Stimulated activated CD4-positive, alpha-beta T cell treated with anti-CD3 and anti-CD28 coated beads, Interleukin-12 subunit alpha, Interleukin-12 subunit beta, amount 100 ng/mL, for 24 hours (primary cell): ENCODE measurements at places on chromosomes 6 and 20.

DNA sequence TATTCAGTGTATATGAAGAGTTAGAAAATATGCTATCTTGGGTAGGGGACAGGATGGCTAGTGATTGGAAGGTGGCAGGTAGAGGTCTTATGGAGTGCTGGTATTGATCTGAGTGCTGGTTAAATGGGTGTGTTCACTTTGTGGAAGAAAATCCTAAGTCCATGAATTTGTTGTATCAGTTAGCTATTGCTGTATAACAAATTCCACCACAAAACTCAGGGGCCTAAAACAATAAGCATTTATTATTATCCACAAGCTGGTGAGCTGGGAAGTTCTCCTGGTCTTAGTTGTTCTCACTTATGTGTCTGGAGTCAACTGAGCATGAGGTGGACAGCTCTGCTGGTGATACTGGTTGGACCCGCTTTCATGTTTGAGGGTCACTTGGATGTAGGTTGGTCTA, 212.2 kb upstream of the PLCB4 start:
- no peak for DNase-seq

DNA sequence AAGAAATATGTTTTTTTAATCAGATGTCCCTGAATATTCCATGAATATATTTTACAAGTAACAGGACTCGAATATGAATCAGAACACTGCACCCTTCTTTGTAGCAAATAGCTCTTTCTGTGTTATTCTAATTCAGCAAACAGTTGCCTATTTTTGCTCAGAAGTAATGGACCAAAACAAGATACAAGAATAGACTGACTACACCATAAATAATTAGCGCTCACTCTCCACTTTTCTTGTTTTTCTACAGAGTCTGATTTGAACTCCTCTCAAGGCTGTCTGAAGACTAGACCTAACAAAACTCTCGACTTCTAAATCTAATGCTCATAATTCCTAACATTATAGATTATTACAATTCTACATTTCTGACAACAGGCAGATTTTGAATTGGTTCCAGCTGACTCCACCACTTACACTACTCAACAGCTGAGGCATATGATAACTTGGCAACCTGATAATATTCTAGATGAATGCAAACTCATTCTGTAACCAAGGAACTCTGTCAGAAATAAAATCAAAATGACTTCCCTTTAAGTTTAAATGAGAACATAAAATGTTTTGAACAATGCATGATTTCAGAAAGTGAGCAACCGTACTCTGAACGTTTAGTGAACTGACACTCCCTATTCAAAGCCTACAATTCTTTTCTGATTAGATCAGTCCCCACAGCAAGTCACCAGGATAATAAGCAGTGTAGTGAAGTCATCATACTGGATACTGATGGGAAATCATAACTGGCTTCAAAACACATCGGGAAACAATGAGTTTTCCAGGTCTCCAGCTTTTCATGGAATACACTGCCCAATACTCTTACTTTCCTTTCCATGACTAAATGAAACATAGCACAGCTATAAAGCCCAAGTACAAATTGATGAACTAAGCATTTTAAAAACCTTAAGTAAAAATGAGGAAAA, 114.2 kb upstream of the BEND6 start:
- DNase-seq, result no peak

DNA sequence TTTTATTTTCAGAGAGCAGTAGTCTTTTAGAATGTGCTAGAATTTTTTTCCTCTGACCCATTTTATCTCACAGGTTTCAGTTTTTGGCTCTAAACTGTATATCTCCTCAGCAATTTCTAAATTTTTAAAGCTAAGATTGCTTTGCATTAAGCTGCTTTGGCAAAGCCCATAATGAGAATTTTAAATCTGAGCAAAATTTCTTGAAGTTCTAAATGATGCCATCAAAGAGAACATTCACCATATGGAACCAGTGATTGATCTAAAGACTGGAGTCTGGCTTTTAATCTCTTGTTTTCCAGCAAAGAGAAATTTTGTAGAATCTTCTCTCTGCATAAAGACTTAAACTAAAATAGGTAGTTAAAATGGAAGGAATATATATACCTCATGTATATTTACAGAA, 313.6 kb downstream of the TBC1D32 start:
- no peak for DNase-seq

DNA sequence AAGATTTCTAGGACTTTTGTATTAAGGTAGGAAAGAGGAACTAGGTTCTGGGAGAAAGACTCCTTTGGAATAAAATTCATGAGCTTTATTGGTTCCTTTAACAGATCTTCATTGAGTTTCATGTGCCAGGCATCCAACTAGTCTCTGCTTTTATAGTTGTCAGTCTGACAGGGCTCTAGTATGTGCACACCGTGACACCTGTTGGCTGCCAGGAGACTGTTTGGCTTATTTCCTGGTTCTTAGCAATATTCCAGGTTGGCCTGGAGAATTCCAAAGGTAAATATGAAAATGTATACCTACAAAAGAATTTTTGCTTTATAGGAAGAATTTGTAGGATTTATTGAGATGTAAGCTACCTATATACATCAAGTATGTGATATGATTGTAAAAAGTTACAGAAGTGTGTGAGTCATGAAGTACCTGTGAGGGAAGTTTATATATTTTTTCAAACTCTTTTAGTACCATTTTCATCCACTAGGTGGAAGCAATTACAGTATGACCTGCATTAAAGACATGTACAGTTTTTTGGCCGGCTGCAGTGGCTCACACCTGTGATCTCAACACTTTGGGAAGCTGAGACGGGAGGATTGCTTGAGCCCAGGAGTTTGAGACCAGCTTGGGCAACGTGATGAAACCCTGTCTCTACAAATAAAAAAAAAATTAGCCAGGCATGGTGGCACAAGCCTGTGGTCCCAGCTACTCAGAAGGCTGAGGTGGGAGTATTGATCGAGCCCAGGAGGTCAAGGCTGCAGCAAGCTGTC, 35.2 kb downstream of the NDUFAF5 start:
- DNase-seq, result no peak

- no peak for DNase-seq
Observed at GRCh38 chr6:69791065-69791471, 5.7 kb downstream of the LMBRD1 start.

DNA sequence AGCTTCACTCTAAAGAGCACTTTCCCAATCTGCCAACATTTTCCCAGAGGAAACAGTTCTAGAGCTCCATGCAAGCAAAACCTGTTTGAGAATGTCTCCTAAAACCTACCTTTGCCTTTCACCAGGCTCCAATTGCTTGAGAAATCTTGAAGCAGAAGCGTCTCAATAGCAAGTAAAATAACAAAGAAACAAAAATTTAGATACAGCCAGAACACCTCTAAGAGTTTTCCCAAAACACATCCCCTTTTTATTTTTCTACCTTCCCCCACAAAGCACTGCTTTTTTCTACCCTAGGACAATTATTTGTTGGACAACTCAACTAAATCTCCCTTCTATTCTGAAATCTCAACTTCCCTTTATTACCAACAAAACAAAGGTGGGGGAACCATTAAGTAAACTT, 3.6 kb downstream of the VGLL2 start:
- DNase-seq, result no peak

DNA sequence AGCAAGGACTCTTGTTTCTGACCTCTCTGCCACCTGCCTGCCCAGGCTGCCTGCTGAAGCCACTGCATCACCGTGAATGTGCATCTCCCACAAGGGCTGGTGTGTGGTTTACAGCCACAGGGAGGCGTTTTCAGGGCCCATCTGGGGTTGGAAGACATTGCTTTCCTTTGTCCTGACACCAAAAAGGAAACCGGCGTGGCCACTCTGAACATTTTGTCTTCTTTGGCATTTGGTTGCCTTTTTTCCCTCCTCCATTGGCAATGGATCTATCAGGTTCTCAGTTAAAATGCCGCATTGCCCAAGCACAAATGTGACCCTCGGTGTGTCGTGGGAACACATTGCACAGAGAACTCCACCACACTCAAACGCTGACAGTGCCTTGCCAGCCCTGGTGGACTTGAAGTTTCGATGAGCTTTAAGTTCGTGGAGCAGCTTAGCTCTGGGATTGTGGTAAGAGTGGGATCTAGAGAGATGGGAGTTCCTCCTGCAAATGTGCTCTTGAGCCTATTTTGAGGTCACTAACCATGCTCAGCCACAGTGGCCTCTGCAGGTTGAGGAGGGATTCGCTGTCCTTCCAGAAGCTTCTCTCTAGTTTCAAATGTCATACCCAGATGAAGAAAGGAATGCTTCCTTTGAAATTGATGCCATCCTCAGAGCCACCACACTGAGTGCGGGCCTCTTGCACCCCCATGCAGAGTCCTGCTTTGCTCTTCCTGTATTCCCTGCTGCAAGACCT, 14.8 kb upstream of the PCK1 start:
- DNase-seq, result no peak

GRCh38 chr6:20991910-20992309, 457.7 kb downstream of the CDKAL1 start:
- no peak for DNase-seq

- no peak for DNase-seq
Observed at GRCh38 chr6:96841345-96841744, 4.1 kb upstream of the GPR63 start.
